ENCODE measurements at places on chromosomes 2 and 18. TPM values are rescaled to one million over a fixed set of nuclear protein-coding genes. Genes with fewer than 3 reads are reported as not detected.

GRCh38 chr2:239502430-239503186 is 101.8 kb upstream of the HDAC4 start:
- DNase-seq, result no peak

Gene G6PC2
- not detected for polyA plus RNA-seq

DNA sequence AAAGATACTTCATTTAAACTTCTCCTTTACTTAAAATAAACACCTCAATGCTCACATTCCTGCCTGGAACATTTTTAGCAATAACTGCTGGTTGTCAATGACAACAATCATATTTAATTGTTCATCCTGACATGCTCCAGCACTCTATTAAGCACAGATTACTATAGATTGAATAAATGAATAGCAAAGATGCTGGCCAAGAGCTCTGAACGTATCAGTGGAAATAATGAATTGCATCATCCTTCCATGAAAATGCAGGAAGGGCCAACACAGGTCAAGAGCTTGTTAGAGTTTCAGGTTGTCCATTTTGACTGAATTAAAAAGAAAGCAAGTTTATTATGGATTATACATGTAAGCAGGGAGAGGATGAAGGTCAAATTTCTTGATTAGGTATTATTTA is 994.0 kb downstream of the TSN start:
- no peak for DNase-seq

DNA sequence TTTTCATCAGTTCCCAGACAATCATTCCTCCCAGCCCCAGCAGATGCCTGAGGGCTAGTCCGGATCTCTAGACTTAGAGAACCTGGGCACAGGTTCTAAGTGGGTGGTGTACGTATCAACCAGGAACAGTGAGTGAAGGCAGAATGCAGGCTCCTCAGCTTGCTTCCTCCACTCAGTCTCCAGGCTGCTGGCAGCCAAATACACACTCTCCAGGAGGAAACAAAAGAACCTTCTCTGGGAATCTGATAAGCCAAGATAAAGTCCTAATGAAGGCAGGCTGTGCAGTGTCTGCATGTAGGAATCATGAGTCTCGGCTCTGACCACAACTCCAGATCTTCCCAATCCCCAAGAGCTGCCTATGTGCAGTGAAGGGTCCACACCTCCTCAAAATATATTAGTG is 245.7 kb downstream of the SP3 start:
- no peak for DNase-seq

DNA sequence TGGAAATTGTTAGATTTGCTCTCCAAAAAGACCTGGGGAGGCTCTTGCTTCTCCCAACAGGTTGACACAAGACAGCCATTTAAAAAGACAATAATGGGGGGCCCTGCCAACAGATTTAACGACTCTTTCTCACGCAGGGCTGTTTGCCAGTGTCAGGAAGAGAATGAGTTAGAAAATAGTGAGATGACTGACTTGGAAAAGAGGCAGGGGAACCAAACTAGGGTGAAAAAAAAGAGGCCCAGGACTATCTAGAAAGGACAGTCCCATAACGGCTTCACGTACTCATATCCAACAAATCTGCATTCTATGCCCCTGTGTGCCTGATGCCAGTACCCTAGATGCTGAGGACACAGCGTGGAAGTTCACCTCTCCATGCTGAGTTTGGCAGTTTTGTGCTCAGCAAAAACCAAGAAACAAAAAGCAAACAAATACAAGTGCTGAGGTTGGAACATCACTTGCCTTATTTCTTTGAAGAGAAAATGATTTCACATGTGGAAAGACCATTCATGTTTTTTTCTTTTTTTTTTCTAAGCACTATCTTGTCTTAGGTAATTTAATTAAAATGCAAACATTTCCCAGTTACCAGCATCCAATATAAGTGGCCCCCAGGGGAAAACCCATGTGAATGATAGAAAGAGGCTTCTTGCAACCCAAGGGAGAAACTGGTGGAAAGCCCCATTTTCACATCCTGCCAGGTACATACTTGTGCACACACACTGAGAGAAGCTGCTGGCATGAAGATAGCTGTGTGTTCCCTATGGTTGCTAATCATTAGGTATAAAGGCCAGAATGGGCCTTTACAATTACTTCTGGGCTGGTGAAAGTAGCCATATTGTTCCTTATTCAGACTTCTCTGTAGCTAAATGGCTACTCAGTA is 10.6 kb upstream of the WIPF1 start:
- DNase-seq, result no peak

DNA sequence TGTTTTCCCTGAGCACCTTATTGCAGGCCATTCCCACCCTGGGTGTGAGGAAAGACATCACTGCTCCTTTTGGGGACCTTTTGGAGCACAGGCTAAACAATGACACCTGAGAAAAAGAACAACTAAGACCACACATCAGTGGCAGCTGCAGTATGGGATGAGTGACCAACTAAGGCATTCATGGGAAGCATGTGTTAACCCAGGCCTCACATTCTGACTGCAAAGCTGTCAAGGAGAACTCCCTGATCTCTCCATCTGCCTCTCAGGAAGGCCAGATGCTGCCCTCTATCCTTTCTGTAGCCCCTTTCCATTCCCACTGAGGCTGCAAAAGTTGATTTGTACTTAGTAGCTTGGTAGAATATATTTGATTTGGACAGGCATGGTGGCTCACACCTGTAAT is 277.7 kb upstream of the FBXO11 start:
- no peak for DNase-seq

Gene CIDEA
- not detected for polyA plus RNA-seq

- DNase-seq, result no peak
These were observed 7.7 kb downstream of the CD28 start for GRCh38 chr2:203714112-203714511.

Gene GCA
- 17.7 TPM for polyA plus RNA-seq

- no peak for DNase-seq
These were observed 19.3 kb downstream of the PTMA start for GRCh38 chr2:231727621-231728020.

DNA sequence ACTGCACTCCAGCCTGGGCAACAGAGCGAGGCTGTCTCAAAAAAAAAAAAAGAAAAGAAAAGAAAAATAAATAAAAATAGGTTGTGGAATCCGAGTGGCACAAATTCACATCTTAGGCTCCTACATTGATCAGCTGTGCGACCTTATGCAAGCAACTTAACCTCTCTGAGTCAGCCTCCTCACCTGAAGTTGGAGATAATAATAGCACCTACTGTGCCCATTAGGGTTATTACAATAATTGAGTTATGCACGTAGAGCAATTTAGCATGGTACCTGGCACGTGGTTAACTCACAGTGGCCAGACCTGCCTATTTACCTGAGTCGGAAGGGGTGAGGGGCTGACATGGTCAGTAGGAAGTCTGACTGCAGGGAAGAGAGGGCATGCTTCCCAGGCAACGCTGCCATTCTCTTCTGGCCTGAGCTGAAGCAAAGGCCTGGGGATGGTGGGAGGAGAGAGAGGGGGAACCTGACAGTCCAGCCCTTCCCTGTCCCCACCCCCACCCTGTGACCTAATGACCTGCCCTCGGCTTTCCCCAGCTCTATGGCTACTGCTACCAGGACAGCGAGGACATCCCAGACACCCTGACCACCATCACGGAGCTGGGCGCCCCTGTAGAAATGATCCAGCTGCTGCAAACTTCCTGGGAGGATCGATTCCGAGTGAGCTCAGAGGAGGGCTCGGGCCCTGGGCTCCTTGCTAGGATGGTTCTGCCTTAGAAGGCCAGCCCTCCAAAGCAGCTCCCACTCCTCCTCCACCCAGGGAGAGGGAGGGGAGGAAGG is 5.1 kb downstream of the PKDCC start:
- no peak for DNase-seq

- no peak for DNase-seq
These were observed 340.1 kb downstream of the ZNF804A start for GRCh38 chr2:184938221-184938985.

DNA sequence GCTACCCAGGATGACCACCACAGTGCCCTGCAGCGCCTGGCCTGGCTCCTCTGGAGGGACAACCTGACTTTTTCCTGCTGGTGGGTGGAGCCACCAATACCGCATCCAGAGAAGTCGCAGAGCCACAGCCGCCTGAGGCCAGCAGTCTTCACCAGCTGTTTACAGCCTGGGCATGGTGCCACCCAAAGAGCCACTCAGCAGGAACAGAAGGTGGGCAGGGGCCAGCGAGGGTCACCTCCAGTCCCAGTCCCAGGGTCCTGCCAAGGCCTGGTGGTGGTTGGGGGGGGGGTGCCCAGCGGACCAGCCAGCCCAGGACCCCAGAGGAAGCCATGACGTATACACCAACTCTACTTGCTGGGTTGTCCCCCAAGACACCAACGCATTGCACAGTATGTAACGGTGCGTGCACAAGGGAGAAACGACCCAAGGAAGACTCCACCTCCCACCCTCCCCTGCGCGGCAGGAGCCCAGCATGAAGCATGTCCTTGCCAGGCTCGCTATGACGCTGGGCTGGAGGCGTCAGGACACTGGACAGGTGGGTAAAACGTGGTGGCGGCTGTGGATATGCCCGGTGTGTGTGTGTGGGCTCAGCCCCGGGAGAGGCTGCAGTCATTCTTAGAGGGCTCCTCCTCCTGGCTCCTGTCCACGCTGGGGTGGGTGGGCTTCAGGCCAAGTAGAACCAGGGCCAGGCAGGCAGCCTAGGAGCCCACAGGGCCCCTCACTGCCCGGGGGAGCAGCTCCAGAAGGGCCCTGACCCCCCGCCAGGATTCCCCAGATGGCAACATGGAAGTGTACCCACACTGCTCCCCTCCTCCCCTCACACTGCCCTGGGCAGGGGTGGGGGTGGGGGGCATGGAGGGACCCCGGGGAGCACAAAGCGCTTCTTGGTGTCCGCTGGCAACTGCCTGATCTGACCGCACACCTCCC is 49.3 kb downstream of the HS6ST1 start:
- DNase-seq, result no peak

Gene PCARE
- not detected for polyA plus RNA-seq

DNA sequence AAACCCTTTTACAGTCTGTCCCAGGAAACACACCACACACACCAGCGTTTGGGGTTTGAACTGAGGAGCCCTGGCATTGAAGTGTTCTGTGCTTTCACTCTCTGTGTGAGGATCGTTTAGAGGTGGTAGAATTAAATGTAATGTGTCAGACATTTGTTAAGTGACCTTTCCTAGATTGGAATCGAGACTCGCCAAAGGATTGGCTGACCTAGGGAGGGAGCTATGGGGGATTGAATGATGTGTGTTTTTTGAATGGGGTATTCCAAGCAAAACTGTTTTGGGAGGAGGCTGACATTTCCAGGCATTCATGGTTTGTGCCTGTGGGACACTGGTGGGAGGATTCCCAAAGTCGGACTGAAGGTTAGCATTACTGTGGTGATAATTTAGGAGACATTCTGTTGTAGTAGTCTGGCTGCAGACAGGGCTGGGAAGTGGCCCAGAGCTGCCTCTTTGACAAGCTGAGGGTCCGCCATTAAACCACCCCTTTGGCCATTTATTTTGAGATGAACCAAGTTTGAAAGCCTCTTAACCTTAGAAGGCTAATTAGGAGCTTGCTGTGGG is 1.7 kb downstream of the MYO1B start:
- DNase-seq, result no peak

Gene CTAGE1
- not detected for polyA plus RNA-seq

Gene TRIB2
- polyA plus RNA-seq, result 41.3 TPM

All from naive thymus-derived CD4-positive, alpha-beta T cell (primary cell).